Amygdala (tissue), 56 donors: ENCODE measurements at places on chromosomes 5 and 9.

GRCh38 chr9:68822596-68823165, 117.6 kb downstream of the PIP5K1B start:
- DNase-seq: no peak

DNA sequence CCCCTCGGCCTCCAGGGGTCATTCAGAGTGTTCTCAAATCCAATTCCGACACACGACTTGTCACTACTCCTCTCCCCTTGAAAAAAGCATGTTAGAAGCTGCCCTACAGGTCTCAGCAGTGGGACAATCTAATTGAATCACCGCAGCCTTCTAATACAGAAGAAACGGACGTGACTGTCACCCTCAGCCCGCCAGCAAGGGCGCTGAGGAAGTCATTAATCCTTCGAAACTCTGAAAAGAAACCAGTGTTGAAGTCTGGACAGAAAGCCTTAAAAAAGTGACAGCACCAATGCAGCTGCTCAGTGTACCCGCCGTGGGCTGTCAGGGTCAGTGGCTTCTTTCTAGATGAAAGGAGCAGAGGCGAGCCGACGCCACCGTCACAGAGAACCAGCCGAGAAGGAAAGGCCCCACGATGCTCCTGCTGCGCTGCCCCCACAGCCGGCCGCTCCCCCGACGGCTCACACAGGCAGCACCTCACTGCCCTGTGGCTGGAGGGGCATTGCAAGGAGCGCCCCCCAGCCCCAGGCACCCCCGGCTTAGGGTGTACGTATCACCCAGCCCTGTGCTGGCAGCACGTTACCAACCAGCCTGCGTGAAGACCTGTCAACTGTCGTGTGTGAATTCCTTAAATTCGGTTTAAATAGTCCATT, 5.7 kb downstream of the BRD3OS start:
- no peak for DNase-seq

- DNase-seq: no peak
Measured at GRCh38 chr5:43410414-43410813, 1.8 kb downstream of the CCL28 start.

GRCh38 chr5:169243651-169244422, 57.1 kb downstream of the SLIT3 start:
- no peak for DNase-seq

DNA sequence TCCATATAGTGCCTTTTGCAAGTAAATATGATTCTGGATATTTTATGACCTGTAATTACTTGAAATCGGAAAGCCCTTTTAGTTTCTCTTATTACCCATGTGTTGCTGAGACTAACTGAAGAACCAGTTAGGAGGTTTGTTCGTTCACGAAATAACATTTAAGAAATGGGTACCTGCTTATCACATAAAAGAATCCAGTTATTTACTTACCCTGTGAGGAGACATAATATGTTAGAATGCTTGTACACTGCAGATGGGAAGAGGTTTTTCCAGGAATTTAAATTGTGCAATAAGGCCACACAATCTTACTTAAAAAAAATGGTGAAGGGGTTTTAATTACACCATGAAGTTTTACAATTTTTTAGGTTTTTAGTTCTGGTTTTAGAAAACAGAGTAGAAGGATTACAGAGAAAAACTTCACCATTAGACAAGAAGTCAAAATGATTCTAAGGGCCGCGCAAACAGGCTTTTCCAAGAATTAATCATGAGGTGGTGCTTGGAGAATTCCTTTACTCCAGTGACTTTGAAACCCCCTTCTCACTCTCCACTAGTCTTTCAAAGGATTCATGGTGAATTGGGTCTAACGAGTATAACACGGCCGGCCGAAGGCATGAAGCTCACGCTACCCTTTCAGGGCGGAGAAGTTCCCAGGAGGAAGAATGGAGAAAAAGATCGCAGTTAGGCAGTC, 1.1 kb upstream of the PTGER4 start:
- DNase-seq: no peak

- DNase-seq: no peak
Measured at GRCh38 chr5:140007311-140007710, 35.8 kb downstream of the NRG2 start.

DNA sequence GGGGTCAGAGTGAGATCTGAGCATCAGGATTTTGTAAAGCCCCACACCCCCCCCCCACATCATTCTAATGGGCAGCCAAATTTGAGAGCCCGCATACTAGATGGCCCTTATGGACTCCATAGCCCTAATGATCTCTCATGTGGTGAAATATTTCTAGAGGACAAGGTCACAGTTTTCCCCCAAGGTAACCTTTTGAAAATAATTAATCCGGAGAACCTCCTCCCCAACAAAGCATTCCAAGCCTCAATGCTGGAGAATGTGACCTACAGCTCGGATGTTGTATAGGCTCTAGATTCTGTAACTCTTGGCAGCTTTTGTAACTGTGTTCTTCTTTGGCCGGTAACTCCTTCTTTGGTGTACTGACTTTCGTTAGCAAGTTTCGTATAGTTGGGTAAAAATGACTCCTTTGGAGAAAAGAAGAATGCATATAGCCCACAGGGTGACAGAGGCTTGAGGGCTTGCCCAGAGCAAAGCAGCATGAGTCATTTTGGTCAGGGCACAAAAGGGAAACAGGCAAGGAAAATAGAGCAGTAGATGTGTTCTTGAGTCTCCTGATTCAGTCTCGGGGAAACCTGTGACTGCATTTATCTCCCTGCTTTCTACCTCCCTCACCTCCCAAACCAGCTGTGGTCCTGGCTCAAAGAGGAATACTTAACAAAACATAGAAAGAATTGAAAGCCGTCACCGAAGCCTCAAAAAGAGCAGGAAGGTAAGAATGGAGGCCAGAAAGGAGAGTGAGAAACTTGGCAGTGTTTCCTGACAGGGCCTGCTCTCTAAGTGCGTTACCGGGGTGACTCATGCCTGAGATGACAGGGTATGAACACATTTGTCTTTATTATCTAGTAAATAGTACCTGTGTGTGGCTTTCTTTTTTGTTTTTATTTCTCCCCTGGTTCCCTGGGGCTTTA, 6.6 kb upstream of the XPA start:
- DNase-seq: no peak

DNA sequence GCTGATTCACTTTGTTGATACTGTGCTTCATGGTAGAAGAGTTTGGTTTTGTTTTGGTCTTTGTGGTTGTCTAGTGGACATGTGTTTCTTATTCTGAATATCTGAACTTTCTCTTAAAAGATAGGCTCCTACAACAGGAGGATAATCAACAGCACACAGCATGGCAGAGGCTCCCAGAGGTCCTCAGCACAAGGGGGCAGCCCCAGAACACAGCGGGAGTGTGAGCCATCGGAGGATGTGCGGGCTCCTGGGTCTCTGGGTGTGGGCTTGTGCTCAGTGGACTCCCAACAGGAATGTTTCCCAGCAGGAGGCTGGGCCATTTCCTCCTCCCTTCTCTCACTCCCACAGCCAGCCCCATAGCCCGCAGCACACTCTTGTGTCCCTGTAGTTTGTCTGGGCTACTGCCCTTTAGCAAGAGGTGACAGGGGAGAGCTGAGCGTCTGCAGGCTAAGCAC, 164.3 kb upstream of the OTULINL start:
- DNase-seq: no peak

GRCh38 chr5:163894645-163895044, 389.2 kb downstream of the MAT2B start:
- no peak for DNase-seq

- DNase-seq: no peak
Measured at GRCh38 chr9:85443190-85443598, 298.6 kb downstream of the AGTPBP1 start.

- DNase-seq: no peak
Measured at GRCh38 chr5:139413153-139413552, 9.3 kb upstream of the SPATA24 start.
